ENCODE measurements at places on chromosomes 7 and 10.

DNA sequence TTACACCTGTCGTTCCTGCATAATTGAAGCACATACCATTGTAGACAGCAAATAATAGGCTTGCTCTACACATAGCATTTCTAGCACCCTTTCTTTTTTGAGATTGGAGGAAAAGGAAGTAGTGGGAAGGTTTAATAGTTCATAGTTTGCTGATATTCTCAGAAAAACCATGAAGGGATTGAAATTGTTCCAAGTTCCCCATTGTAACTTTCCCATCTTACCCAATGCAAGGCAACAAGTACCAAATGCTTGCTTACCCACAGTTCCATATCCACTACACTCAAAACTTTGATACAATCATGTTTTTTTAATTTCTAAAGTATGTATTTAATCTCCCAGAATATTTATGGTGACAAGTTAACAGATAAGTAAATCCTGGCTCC, 13.8 kb downstream of the CYP3A5 start:
- peak; percentile 86 for DNase-seq

GRCh38 chr10:114762811-114763210, 58.8 kb upstream of the FHIP2A start:
- DNase-seq, result no peak

GRCh38 chr7:151272405-151272804, 23.9 kb upstream of the SMARCD3 start:
- DNase-seq, result no peak

DNA sequence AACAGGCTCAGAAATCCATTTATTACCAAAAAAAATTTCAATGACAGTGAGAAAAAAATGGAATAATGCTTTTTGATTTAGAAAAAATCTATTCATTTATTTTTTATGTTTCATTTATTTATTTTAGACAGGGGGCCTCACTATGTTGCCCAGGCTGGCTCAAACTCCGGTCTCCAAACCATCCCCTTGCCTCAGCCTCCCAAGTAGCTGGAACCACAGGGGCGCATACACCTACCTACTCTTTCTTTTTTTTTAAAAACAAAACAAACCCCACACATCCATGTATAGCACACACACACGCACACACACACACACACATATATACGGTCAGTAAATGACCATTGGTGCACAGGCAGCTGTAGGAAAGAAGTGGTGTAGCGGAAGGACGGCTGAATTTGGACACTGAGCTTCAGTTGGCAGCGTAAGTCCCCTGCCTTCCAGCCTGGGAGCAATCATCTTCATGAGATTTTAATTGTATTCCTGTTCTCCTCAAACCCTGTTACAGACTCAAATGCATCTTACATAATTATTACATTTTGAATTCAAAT, 28.8 kb downstream of the ARL4A start:
- no peak for DNase-seq

- peak; percentile 84 for DNase-seq
Observed at GRCh38 chr10:33506838-33507661, 172.6 kb upstream of the NRP1 start.

GRCh38 chr7:133828906-133829305, 298.2 kb upstream of the LRGUK start:
- DNase-seq, result no peak

- DNase-seq, result no peak
Observed at GRCh38 chr10:53664282-53665019, 891.9 kb upstream of the MBL2 start.

GRCh38 chr10:23331567-23332301, 12.9 kb downstream of the C10orf67 start:
- peak; percentile 63 for DNase-seq

- no peak for DNase-seq
Observed at GRCh38 chr7:66206119-66206933, 1.2 kb downstream of the TPST1 start.

DNA sequence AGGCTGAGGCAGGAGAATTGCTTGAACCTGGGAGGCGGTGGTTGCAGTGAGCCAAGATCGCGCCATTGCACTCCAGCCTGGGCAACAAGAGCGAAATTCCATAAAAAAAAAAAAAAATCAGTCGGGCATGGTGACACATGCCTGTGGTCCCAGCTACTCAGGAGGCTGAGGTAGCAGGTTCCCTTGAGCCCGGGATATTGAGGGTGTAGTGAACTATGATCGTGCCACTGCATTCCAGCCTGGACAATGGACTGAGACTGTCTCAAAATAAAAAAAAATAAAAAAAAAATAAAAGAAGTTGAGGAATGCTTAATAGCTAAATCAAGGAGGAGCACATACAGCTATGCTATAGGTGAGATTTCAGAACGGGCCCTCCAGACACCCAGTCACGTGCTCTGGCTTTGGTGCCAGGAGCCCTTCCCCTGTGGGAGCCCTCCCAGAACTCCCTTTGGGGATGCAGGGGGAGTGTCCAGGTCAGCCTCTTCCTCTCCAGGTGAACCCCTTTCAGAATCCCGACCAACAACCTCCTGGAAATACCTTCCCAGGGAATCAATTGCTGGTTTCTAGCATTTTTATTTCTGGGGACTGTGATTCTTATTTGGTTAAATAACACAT, 42.9 kb upstream of the CTBP2 start:
- DNase-seq, result no peak

GRCh38 chr10:30445711-30446110, 11.7 kb downstream of the MAP3K8 start:
- peak; percentile 50 for DNase-seq

Data from MV-4-11 (cell line).